ENCODE measurements at places on chromosomes 7 and 10.
A peak's percentile ranks its signal among the peaks of the same experiment; 100 is the strongest.

- DNase-seq = no peak
These were observed 652.3 kb upstream of the MGMT start for GRCh38 chr10:128814782-128815181.

- DNase-seq = no peak
These were observed 501.2 kb downstream of the ADRA2A start for GRCh38 chr10:111578076-111578475.

- DNase-seq = no peak
These were observed 291.0 kb downstream of the RNLS start for GRCh38 chr10:88292185-88292514.

DNA sequence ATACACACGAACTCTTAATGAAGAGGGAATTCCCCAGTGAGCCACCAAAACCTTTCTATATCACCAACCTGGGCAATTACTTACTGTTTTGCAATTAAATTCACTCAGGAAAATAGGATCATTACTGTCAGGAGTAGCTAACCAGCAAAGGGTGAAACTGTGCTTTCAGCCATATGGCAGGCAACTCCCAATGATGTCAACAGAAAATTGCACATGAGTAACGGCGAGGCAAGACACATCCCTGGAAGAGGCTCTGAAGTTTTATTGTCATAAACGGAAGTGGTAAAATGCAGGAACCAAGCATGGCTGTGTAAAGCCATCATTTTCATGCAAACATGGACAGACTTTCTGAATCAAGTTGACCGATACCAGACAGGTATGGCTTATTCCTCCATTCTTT, 548.9 kb upstream of the AUTS2 start:
- DNase-seq = no peak

- no peak for DNase-seq
These were observed 67.5 kb downstream of the PRPF18 start for GRCh38 chr10:13654118-13654830.

GRCh38 chr7:4450483-4450882, 231.6 kb upstream of the FOXK1 start:
- DNase-seq = no peak

DNA sequence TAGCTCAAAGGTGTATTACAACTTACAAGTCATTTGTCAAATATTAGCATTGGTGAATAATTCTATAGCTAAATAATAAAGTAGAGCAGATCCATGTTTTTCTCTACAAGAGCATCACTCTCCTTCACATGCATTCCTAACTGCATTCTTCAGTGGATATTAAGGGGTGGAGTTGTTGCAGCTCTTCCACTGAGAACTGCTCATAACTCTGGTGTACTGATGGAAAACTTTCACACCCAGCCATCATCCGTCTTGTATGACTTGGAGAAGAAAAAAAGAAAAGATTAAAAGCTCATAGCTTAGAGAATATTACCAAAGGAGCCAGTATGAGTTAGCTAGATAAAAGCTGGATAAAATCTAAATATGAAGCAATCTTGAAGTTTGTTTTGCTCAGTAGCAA, 10.2 kb upstream of the FAM13C start:
- no peak for DNase-seq

GRCh38 chr7:151631953-151632749, 112.5 kb upstream of the RHEB start:
- peak; percentile 71 for DNase-seq

DNA sequence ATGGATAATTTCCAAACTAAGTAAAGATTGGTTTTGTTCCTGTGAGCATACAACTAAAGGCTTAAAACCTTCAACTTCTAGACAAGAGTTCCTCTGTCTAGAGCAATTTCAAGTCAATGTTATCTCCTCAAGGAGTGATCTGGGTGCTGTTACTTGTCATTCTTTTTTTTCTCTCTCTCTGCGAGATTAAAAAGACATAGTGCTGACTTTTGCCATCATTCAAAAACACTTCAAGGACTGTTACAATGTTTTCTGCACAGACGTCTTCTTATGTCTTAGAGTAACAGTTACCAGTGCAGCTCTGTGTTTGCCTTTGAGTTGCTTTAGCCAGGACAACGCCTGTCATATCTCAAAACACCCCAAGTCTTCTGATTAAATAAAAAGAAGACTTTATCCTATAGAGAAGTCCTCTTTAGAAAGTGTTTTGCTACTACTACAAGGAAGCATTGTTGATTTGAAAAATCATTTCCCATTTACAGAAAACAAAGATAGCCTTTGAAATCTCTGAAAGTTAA, 263.5 kb upstream of the FERD3L start:
- DNase-seq = no peak

- DNase-seq = no peak
These were observed 254.1 kb downstream of the WDR37 start for GRCh38 chr10:1310271-1310789.

DNA sequence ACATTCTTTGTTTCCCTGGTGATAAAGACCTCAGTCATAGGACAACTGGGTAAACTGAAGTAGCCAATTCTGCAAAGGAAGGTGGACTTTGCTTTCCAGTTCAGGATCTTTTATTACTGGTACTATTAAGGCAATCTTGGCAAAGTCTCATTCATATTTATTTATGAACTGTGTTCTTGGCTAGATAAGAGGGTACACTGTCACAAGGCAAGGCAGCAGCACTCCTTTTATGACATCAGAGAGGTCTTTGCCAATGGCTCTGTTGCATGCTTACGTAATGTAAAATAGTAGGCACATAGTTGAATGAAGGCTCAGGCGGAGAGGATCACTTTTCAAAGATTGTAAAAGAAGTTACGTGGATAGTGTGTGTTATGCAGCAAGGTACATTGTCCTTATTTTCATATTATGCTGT, 63.7 kb upstream of the PDK4 start:
- no peak for DNase-seq

GRCh38 chr10:66823301-66823700, 102.5 kb upstream of the LRRTM3 start:
- DNase-seq = peak; percentile 12

GRCh38 chr10:51462076-51462779, 237.2 kb downstream of the CSTF2T start:
- DNase-seq = no peak

Measured in globus pallidus (tissue), 1 donor.